ENCODE measurements at places on chromosomes 1 and 21.

GRCh38 chr1:64974288-64974825, 8.0 kb upstream of the JAK1 start:
- no peaks in the 10 kb centered on the region for H3K36me3 ChIP-seq
- H3K27ac ChIP-seq, result no peak overlapping the region
- no peak overlapping the region for H3K4me3 ChIP-seq
- no peaks in the 10 kb centered on the region for H3K27me3 ChIP-seq

GRCh38 chr1:30478283-30478682, 245.1 kb downstream of the MATN1 start:
- no peak overlapping the region for H3K27ac ChIP-seq
- H3K4me1 ChIP-seq, result no peaks in the 10 kb centered on the region
- no peak for DNase-seq
- no peak overlapping the region for H3K4me3 ChIP-seq

GRCh38 chr1:4587721-4588120, 66.7 kb upstream of the AJAP1 start:
- H3K4me1 ChIP-seq, result no peaks in the 10 kb centered on the region
- peaks cover 17% of the 10 kb centered on the region for H3K27me3 ChIP-seq
- no peak overlapping the region for H3K27ac ChIP-seq

- no peak for DNase-seq
- H3K4me1 ChIP-seq, result no peaks in the 10 kb centered on the region
- H3K36me3 ChIP-seq, result no peaks in the 10 kb centered on the region
- H3K4me3 ChIP-seq, result no peak overlapping the region
- no peak overlapping the region for H3K27ac ChIP-seq
Observed at GRCh38 chr1:189550498-189550897, 927.2 kb downstream of the BRINP3 start.

DNA sequence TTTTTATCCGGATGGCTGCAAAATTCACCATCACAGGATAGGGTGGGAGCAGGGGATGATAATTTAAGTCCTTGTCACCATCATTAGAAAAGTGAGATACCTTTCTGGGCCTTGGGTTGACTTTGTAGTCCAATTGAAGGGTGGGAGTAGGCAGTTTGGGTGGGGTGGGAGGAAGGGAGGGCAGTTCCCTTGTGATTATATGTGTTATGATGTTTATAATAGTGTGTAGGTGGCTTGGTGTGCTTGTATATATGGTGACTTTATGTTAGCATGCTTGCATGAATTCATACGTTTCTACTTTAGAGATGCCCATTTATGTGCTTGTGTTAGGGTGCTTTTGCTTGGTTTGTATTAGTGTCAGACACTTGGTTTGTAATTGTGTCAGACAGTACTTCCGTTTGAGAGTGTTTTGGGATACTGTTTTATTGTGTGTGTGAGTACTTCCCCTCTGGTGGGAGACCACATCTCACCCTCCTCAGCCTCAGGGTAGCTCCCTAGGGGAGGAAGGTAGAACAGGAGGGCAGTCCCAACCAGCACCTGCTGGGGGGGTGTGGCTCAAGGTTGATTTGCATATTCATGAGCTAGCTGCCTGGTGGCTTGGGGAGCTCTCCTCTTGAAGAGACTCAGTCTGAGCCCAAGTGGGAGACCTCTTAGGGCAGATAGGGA, 6.3 kb upstream of the POU3F1 start:
- peaks cover 3% of the 10 kb centered on the region for H3K4me1 ChIP-seq
- no peaks in the 10 kb centered on the region for H3K36me3 ChIP-seq
- no peak overlapping the region for H3K4me3 ChIP-seq
- H3K27me3 ChIP-seq, result no peaks in the 10 kb centered on the region
- DNase-seq, result no peak

DNA sequence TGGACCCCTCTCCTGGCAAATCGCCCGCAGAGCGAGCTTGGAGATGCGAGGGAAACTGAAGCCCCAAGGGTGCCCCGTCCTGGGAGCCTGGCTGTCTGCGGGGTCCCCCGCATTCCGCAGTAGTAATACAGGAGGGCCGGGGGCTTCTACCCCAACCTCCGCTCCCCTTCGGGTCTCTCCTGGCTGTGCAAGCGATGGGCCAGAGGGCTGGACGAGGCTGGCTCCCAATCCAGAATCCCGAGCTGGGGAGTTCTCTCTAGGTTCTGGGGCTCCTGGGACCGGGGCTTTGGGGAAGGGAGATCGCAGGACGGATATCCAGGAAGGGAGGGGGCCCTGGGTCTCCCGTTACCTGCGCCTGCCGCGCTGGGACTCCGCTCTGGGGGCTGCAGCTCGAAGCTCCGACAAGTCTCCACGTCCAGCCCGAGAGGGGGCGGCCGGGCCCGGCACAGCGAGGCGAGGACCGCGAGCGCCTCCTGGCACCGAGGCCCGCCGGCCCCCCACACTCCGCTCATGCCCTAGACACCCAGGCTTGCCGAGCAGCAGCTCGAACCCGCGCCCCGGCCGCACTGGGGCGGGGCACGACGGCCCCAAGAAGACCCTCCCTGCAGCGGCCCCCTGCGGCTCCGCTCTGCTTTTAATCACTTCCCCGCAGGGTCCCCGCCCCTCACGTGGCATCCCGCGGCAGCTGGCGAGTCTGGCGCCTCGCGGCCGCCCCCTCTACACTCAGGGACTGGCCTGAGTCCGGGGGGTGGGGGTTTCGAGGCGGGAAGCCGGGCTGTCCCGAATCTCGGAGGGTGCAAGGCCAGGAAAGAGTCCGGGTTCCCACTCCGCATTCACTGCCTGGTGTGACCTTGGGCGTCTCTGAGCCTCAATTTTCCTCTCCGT, at the start of gene SYT6:
TSS of gene SYT6 (minus strand) at position 609 of the 885 bp plus-strand sequence. CDS start at position 512, 97 bp downstream.
- no peak within 1 kb of the TSS for H3K27ac ChIP-seq
- DNase-seq, result no peak
- H3K4me1 ChIP-seq, result peaks cover 30% of the 10 kb centered on the region
- H3K27me3 ChIP-seq, result peaks cover 60% of the 10 kb centered on the region

- no peak for DNase-seq
- H3K36me3 ChIP-seq, result no peaks in the 10 kb centered on the region
- H3K27me3 ChIP-seq, result peaks cover 24% of the 10 kb centered on the region
- H3K4me1 ChIP-seq, result peaks cover 5% of the 10 kb centered on the region
- peak overlapping the region; percentile 18 for H3K4me3 ChIP-seq
- no peak overlapping the region for H3K27ac ChIP-seq
Observed at GRCh38 chr1:20589331-20590278, 708 bp downstream of the CDA start.

- H3K27ac ChIP-seq, result no peak overlapping the region
- peaks cover 33% of the 10 kb centered on the region for H3K36me3 ChIP-seq
- no peak overlapping the region for H3K4me3 ChIP-seq
- DNase-seq, result no peak
Observed at GRCh38 chr1:206449565-206449964, 20.7 kb upstream of the IKBKE start.

All from CD4-positive, alpha-beta T cell (primary cell).